ENCODE measurements at places on chromosomes 7 and 10.

GRCh38 chr10:59087486-59087885 lies 89.0 kb upstream of the PHYHIPL start:
- DNase-seq = no peak

- no peak for DNase-seq
Observed at GRCh38 chr7:155392726-155393570, 65.0 kb upstream of the EN2 start.

DNA sequence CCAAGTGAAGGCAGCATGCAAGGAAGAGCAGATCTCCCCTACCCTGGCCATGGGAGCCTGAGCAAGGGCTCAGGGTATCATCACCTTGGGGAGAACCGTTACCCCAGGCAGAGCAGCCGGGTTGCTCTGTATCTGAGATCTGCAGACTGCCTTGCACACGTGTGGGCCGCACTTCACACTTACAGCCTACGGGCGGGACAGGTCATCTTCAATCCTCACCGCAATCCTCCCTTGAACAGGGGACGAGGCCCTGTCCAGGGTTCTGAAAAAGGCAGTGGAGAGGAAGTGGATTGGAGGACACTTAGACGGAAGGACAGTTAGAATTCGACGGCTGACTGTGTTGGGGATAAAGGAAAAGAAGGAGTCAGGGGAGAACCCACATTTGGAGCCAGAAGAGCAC lies 51.4 kb downstream of the NPS start:
- no peak for DNase-seq

GRCh38 chr7:2306688-2307087 lies 7.6 kb downstream of the SNX8 start:
- DNase-seq = no peak

DNA sequence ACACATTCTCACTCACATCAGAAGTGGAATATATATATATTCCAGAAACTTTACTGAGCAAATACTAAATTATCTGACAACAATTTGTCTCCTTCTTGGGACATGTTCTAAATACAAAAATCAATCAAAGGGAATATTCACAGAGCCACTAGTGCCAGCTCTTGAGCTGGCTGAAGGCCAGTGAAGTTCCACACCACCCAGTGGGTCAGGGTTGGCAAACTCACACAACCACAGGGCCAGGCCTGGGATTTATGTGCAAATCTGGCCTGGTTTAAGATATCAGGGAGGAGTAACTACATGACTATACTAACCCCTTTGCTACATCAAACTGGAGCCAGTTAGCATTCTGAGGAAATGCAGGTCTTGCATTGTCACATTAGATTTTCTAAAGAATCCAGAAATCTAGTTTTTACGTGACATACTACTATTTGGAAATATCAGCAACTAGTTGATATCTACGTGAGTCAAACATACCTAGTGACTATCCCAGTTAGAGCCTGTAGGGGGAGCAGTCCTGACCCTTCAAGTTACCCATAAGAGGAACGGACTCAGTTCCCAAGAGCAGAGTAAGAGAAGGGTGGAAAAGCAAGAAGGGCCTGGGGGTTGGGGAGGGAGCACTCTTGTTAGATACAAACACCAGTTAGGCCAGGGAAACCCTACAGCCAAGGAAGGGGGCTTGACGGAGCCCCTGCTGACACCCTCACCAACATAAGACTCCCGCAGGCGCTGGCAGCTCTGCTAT lies 600.4 kb downstream of the KCNMA1 start:
- DNase-seq = no peak

DNA sequence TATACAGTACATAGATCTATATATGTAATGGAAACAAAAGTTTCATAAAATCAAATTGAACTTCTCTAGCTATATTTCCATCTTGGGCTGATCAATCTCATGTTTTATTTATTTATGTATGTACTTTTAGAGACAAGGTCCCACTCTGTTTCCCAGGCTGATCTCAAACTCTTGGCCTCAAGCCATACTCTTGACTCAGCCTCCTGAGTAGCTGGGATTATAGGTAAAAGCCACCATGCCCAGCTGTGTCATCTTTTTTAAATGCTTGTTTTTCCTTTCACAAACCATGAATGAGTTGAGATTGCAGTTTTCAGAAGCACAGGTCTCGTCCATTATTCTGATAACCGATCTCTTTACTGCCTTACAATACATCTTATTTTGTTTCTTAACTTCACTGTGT lies 400.9 kb downstream of the KCNMA1 start:
- peak; percentile 44 for DNase-seq

DNA sequence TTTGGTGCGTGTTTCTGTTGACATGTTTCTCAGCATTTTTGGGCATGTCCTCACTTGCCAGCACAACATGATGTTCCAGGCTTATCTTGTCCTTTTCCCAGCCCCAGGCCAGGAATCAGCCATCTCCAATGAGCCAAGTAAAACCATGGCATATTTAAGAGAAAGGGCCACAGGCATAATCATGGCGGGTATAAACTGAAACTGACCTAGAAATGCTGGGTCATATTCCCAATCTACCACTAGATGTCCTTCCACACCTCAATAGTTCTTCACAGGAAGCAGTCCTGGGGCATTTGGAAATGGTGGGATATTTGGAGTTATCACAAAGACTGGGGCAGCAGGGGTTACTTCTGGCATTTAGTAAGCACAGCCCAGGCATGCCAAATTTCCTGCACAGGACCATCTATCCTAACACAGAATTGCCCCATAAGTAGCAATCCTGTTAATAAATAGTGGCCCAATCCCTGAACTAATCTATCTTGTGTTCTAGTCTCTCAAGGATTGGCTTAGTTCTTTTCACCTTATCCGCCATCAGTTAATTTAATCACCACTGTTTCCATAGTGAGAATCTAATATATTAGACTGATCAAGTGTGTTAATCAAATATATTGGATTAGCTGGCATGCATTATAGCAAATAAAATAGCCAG lies 101.6 kb downstream of the NPSR1 start:
- DNase-seq = peak; percentile 32

GRCh38 chr7:13563257-13563656 lies 426.2 kb downstream of the ETV1 start:
- DNase-seq = no peak

DNA sequence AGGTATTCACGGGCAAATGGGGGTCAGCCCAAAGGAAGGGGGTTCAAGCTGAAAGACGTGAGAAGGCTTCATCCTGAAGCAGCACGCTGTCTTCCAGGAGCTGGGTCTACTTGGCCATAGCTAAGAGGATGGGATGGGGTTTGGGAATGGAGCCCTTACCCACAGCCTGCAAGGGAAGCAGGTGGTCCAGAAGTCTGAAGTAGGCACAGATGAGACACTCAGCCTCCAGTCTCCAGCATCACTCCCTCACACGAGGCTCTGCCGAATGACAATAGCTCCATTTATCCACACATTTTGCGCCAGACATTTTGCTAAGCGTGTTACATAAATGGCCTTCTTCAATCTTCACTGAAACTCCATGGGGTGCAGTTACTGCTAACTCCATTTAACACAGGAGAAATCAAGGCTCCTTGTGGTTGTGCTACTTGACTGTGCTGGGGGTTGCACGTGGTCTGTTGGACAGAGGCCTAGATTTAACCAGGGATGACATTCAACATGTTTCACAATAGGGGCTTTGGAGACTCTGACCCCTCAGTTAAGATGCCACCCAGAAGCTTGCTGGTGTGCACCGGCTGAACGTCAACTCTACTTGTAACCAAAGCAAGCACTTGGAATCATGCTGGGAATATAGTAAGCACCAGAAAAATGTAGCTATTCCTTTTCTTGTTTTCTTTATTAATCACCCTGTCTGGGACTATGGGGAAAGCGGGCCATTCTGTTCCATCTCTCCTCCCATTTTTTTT lies 85.3 kb downstream of the FAM241B start:
- peak; percentile 64 for DNase-seq

- no peak for DNase-seq
Observed at GRCh38 chr7:130994378-130995115, 260.5 kb upstream of the KLF14 start.

- DNase-seq = peak; percentile 42
Observed at GRCh38 chr10:97355571-97355975, 21.0 kb upstream of the FRAT2 start.

DNA sequence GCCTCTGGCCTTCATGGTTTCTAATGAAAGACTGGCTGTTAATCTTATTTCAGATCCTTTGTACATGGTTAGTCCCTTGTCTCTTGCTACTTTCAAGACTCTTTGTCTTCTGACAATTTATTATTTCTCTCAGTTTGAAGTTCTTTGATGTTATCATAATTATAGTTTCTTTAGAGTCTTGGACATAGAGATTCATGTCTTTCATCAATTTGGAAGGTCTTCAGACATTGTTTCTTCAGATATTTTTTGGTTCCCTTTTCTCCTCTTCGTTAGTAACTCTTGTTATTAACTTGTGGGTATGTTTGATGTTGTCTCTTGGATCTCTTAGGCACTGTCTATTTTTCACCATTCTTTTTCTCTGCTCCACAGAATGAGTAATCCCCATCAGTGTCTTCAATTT lies 8.7 kb downstream of the ZNF37A start:
- DNase-seq = no peak

DNA sequence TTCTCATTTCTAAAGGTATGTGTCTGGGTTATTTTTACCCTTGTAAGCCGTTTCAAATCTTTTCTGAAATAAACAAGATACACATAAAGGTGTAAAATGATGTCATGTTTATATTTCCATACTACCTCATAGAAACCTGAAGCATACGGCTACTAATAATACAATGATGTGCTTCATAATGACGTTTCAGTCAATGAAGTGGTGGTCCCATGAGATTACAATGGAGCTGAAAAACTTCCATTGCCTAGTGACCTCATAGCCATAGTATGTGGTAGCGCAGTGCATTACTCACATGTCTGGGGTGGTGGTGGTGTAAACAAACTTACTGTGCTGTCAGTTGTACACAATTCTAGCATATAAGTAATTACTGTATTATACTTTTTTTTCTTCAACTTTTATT lies 24.9 kb downstream of the EPDR1 start:
- no peak for DNase-seq

DNA sequence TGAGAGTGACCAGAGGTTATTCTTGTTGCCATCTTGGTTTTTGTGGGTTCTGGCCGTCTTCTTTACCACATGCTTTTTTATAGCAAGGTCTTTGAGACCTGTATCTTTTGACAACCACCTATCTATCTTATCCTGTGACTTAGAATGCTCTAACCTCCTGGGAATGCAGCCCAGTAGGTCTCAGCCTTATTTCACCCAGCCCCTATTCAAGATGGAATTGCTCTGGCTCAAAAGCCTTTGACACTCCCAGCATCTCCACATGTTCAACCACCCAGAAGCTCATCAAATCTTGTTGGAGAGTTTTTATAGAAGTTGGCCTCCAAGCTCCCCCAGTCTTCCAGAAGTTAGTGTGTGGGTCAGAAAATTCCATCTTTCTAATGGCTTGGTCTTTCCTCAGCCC lies 464.3 kb upstream of the NRP1 start:
- DNase-seq = no peak

DNA sequence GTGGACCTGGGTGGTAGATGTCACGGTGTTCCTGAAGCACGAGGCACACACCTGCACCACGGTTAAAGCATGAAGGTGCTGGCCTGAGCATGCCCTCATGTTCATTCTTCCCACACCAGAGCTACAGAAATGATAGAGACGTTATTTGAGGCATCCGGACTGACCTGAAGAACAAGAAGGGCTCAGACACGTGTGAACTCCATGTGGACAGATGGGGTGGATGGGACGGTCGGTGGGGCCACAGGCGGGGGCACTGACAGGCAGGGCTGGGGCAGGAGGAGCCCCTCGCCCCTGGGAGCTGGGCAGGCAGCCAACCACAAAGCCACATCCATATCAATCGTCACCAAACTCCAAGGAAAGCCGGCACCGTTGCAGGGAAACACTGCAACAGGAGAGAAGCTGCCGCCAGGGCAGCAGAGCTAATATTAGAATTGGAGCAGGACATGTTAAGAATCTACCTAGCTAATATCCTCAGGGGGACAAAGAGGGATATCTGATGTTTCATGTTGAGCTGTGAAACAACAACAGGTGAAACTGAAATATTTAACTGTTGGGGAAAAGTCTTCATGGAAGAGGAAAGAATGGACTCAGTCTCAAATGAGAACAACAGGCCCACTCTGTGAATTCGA lies 37.8 kb upstream of the DIP2C start:
- no peak for DNase-seq

Measured in adipocyte (in vitro differentiated cells).